ENCODE measurements at places on chromosomes 7 and 10. TPM values are rescaled to one million over a fixed set of nuclear protein-coding genes. Genes with fewer than 3 reads are reported as not detected.

GRM3 gene
- total RNA-seq, result not detected

TBC1D12 gene
- 9.3 TPM for total RNA-seq

SSC4D gene
- 15.6 TPM for total RNA-seq

SLC35B4 gene
- total RNA-seq, result 34.0 TPM

DYNC1I1 gene
- total RNA-seq, result 3.1 TPM

NPFFR1 gene
- total RNA-seq, result not detected

WEE2 gene
- total RNA-seq, result 0.33 TPM

GPR146 gene
- total RNA-seq, result 8.1 TPM

TMEM225B gene
- total RNA-seq, result 0.46 TPM

SAP25 gene
- total RNA-seq, result 2.6 TPM

CNTNAP2 gene
- total RNA-seq, result 5.4 TPM

JCAD gene
- total RNA-seq, result 234 TPM

ZCWPW1 gene
- total RNA-seq, result 2.2 TPM

DPYSL4 gene
- 15.0 TPM for total RNA-seq

OR2AE1 gene
- total RNA-seq, result not detected

C10orf67 gene
- not detected for total RNA-seq

TMEM184A gene
- total RNA-seq, result 0.21 TPM

LSM8 gene
- 39.7 TPM for total RNA-seq

PTPN20 gene
- total RNA-seq, result 0.97 TPM

KLF14 gene
- total RNA-seq, result not detected

SDK1 gene
- total RNA-seq, result 4.3 TPM

FAM13C gene
- total RNA-seq, result 57.9 TPM

COL26A1 gene
- total RNA-seq, result 6.1 TPM

NRAP gene
- not detected for total RNA-seq

WNT8B gene
- total RNA-seq, result not detected

SPDYE9 gene
- 0.13 TPM for total RNA-seq

RAMP3 gene
- 0.62 TPM for total RNA-seq

MSANTD7 gene
- 17.9 TPM for total RNA-seq

HOXA9 gene
- total RNA-seq, result 0.80 TPM

PMS2 gene
- 16.3 TPM for total RNA-seq

BMPER gene
- total RNA-seq, result 2.5 TPM

SLC26A5 gene
- 3.0 TPM for total RNA-seq

MAT1A gene
- 0.64 TPM for total RNA-seq

STEAP1 gene
- total RNA-seq, result 1.0 TPM

UPK3BL2 gene
- 9.3 TPM for total RNA-seq

GIMAP6 gene
- total RNA-seq, result 47.7 TPM

EBLN1 gene
- not detected for total RNA-seq

LRRC61 gene
- total RNA-seq, result 5.1 TPM

ABCB1 gene
- 1.0 TPM for total RNA-seq

TRIM50 gene
- 0.54 TPM for total RNA-seq

NYAP1 gene
- 2.2 TPM for total RNA-seq

CPA2 gene
- total RNA-seq, result not detected

IL6 gene
- total RNA-seq, result not detected

CLCN1 gene
- total RNA-seq, result not detected

LIPK gene
- total RNA-seq, result not detected

ZDHHC16 gene
- total RNA-seq, result 45.0 TPM

BEND7 gene
- 53.3 TPM for total RNA-seq

Data from endothelial cell (in vitro differentiated cells).